ENCODE measurements at places on chromosomes 6 and 20.

DNA sequence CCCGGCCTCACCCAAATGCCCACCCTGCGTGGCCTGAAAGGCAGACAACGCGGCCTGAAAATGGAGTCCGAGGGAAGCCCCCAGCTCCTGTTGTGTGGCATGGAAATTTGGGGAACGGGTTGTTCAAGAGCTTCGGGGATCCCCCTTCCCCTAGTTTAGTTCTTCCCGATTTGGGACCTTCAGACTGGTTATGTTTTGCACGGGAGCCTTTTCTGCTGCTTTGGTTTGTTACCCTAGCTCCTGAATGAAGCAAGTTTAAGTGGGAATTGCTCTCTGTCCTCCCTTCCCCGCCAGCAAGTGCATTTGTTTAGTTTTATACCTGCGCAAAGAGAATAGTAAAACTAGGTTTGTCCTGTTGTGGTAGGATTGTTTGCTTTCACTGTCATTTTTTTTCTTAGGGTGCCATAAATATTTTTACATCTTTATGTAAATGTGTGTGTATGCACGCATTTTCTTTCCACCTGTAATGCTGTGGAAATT, 604 bp downstream of the SH3BGRL2 start:
- DNase-seq: no peak

DNA sequence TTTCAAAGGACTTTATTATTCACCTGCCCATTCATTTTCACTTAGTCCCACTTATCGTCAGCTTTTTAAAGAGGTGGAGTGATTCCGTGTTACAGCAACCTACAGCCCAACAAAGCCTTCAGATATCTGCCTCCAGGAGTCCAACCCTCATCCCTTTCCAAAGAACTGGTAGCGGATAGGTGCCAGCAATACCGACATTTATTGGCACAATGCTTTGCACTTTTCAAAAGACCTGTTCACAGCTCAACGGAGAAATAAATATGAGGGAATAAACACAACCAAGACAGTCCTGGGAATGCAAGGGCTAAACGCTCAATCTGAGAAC, 819 bp upstream of the MTRF1L start:
- no peak for DNase-seq

DNA sequence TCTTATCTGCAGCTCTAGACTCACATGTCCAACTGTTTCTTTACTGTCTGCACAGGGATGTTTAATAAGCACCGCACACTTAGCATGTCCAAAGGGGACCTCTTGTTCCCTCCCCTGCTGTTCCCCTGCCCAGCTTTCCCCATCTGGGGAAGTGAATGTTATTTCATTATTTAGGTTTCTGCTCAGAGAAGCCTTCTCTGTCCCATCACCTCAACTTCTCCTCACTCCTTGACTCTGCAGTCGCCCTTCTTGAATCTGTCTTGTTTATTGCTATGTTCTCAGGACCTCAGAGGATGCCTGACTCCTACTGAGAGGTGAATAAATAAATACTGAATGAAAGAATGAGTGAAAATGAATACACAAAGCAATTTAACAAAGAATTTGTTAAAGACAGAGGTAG, 121.0 kb downstream of the SASH1 start:
- no peak for DNase-seq

GRCh38 chr6:33440649-33441309, 13.6 kb upstream of the ZBTB9 start:
- no peak for DNase-seq

DNA sequence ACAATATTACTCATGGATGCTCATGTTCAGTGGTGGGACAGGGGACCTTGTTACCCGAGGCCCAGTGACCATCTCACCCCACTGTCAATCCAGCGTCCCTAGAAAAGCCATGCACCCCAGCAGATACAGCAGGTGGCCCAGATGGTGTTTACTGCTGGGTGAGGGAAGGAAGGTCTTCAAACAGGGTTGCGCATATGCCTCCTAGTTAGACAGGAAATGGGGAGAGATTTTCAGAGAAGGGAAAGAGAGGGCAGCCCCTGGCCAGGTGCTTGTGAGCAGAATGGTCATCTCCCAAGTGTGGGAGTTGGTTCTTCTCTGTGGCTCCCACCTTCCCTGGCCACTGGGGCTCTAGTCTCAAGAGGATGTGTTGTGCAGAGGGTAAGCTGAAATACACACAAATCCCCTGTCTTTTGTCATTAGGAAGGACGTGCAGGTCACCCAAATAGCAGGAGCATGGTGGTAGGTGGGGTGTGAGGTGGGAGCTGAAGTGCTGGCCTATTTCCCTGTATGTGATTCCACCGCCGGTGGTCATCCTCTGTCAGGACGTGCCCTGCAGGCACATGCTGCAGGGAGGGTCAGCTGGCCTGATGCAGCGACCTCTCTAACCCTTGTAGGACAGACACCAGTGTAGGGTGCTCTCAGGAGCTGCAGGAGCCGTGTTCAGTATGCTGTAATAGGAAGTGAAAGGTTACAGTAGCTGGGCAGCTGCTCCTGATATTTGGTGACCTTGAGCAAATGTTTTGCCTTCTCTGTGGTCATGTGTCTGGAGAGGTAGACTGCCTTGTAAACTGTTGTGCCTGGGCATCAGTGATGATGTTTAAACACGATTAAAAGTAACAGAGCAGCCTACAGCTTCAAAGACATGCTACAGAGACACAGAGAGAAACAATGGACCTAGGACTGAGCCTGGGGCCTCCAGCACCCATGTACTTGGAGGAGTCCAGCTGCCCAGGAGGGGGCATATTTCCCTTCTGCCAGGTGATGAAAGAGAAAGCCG, 3.2 kb upstream of the CST3 start:
- no peak for DNase-seq

DNA sequence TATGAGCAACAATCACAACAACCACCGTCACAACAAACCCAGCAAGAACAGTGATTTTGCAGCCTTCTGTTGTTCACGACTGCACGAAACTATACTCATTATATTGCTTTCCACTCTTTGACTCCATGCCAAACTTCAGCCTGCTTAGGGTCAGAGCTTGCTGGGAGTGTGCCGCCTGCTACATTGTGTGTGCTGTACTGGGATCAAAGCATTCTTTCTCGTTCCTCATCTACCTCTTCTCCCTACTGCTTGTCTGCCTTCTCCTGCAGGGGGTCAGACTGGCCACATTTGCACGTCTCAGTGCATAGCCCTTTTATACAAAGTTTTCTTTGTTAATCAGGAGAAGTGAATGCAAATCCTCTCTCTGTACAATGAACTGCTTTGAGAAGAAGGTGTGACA, 401.6 kb upstream of the CITED2 start:
- DNase-seq: no peak

GRCh38 chr20:2671977-2672376, 8.0 kb upstream of the IDH3B start:
- DNase-seq: no peak

- no peak for DNase-seq
Observed at GRCh38 chr6:137193256-137194070, 20.0 kb upstream of the IL22RA2 start.

DNA sequence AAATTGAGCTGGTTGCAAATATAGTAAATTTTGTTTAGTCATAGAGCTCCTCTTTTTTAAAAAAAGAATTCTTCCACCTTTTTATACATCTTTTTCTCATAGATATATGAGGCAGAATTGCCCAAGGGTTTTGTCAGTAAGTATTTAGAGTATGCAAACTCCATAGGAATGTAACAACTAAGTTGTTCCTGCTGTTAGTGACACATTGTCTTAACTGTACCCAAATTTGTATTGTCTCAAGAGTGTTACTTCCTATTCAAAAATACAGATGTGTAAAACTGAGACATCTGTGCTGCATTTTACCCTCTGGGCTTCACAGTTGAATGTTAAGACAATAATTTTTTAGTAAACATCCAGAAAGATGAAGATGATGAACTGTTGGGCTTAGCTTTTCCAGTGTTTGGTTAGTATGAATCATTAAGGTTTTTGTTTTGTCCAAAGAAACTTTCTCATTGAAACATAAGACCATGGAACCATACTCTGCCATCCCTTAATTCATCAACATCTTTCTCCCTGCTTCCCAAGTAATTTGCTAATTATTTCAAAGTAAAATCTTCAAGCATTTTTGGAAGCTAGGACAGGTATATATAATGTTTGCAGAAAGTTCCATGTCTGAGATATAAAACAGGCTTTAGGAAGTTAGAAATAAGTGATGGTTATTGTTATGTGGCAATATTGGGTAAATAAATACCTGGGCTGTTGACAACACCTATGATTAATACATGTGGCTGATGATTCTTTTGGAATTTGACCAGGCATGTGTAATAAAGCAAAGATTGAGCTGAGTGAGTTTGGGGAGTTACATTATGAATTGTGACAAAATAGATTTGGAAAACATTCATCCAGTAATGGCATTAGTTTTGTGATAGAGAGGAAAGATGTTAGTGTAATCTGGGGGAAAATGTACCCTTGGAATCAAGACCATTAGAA, 11.2 kb downstream of the OGFRL1 start:
- DNase-seq: no peak

DNA sequence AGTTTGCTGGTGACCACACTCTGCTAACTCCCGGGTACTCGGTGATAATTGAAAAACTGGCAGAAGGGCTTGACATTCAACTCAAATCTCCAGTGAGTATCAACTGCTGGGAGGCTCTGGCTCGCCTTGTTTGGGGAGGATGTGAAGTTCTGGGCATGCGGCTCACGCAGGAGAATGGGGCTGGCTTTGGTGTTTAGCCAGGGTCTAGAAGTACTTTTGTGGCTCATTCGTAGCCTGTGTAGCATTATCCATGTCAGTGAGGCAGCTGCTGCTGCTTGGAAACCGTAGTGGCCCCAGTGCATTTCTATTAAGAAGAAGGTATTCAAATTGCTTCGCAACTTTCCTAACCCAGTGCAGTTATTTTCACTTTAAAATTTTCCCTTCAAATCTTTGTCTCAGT, 52.2 kb downstream of the KDM1B start:
- no peak for DNase-seq

DNA sequence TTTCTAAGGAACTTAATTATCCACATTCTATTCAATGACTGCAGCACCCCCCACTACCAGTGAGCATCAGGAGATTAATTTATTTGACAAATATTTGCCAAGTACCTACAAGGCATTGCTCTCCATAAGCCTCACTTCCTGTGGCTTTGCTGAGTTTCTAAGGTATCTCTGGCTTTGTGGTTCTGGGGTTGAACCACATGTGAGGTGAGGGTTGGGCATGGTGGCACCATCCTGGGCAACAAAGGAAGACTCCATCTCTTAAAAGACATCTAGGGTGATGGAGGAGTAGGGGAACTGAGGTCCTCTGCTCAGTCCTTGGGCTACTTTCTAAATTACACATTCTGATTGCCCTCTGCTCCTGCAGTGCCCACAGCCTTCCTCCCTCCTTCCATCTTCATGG, 25.5 kb upstream of the WFDC2 start:
- no peak for DNase-seq

DNA sequence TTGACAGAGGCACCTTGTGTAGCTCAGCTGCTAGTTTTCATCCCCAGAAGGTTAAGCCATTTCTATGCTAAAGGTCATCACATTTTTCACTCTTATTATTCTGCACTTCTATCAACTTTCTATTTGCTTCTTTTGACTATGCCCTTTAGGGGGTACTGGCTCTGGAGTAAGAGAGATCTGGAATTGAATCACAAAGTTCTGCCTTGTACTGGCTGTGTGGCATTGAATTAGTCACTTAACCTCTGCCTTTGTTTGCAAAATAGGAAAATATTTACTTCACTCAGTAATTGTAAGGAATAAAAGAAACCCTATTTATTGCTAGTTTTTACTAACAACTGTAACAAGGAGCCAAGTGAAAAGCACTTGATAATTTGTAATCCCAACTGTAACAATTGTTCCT, 56.8 kb upstream of the MTRF1L start:
- DNase-seq: no peak

- DNase-seq: peak; percentile 14
Observed at GRCh38 chr20:54219751-54220426, 12.0 kb downstream of the PFDN4 start.

DNA sequence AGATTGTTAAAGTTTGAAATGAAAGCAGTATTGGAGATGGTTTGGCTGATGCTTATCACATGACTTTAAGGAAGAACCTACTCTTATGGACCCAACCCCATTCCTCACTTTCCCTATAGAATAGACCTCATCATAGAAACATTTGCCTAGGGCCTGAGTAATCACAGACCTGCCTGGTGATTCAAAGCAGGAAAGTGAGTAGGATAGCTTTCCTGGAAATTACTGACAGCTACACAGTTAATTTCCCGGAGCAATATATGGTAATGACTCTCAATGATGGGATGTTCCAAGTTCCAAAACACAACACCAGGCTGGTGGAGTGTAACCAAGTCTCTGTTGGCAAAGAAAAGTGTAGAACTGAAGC, 233.8 kb downstream of the SIM1 start:
- DNase-seq: peak; percentile 38

DNA sequence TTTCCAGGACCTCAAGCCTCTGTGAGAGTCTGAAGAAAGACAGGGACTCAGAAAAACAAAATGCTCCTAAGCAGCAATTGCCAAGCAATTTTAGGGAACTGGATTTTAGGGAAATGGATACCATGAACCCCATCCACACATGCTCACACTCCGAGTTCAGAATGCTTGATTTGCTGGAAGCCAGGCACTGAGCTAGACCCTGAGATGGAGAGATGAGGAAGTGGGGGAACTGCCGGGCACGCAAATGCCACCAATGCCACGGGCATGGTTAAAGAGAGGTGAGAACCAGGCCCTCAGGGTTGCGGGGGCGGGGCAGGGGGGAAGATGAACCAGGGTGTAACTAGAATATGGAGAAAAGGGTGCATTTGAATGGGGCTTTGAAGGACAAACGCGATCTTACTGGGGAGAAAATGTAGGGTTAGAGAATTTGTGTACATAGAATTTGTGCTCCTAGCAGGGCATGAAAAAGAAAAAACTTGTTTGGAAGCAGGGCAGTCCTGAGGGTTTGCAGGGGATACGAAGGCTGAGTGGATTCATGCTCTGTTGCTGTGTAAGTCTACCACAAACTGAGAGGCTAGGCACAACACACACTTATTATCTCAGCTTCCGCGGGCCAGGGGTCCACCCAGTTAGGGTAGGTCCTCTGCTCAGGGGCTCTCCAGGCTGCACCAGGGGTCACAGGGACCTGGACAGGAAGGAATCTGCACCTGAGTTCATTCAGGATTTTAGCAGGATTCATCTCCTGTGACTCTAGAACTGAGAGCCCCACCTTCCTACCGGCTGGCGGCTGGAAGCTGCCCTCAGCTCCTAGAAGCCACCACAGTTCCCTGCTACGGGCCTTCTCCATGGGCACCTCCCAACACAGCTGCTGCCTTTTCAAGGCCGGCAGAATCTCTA, 108.0 kb downstream of the SNX5 start:
- no peak for DNase-seq

- no peak for DNase-seq
Observed at GRCh38 chr6:89087881-89088280, 7.3 kb downstream of the PNRC1 start.

DNA sequence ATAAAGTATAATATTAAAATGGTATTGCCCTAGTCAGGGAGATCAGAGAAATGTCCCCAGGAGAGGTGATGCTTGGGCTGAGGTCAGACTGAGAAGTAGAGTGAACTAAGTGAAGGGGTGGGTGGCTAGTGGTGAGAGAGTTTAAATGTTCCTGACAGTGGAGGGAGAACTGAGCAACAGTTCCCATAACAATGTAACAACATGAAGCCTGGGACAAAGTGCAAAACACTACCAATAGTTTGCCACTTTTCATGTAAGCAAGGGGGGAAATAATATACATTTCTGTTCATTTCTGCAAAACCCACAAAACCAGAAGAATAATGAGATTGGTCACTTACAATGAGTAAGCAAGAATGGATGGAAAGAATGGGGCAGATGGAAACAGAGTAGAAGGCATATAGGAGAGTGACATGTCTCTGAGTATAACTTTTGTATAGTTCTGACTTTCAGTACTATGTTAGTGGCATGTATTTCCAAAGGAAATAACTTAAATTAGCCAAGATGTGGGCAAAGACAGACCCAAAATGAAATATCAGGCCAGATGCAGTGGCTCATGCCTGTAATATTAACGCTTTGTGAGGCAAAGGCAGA, 13.3 kb upstream of the FAXC start:
- no peak for DNase-seq
